ENCODE measurements at places on chromosomes 4 and X.

DNA sequence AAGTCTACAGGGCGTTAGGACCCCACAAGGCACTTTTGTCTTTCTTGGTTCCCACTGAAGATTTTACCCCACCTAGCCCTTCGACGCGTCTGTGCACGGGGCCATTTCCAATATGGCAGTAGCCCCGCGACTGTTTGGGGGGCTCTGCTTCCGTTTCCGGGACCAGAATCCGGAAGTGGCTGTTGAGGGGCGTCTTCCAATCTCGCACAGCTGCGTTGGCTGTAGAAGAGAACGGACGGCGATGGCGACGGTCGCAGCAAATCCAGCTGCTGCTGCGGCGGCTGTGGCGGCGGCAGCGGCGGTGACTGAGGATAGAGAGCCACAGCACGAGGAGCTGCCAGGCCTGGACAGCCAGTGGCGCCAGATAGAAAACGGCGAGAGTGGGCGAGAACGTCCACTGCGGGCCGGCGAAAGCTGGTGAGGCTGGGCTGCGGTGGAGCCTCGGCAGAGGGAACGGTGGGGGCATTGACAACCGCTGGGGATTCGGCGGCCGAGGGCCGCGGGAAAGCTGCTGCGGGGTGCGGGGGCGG, at the start of gene USP11:
Gene USP11, plus strand, starts transcription at position 207 of the 530 bp plus-strand sequence. Its CDS starts 35 bp downstream, at position 242.
- DNase-seq: peak; percentile 60

- no peak for DNase-seq
Observed at GRCh38 chrX:2676794-2677675, 14.1 kb upstream of the CD99 start.

DNA sequence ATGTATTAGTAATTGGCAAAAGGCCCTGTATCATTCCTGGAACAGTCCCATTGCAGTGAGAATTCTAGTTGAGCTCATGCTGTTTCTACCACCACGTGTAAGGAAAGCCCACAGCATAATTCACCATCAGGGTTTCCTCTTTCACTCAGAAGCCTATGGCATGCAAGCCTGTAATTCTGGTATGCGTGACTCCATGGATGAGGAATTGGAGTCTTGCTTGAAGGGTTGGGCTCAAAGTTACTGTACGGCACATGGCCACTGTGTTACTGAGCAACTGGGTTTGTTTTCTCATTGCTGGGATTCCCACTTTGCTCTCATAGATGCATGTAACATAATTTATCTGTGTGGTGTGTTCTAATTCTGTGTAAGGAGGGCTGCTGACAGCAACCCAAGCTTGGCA, 132.3 kb upstream of the NR3C2 start:
- no peak for DNase-seq

GRCh38 chrX:131058136-131058868, at the start of gene ARHGAP36:
ARHGAP36 (plus strand) TSS chrX:131058346; CDS start chrX:131081666, 23,320 bp downstream.
- DNase-seq: no peak

DNA sequence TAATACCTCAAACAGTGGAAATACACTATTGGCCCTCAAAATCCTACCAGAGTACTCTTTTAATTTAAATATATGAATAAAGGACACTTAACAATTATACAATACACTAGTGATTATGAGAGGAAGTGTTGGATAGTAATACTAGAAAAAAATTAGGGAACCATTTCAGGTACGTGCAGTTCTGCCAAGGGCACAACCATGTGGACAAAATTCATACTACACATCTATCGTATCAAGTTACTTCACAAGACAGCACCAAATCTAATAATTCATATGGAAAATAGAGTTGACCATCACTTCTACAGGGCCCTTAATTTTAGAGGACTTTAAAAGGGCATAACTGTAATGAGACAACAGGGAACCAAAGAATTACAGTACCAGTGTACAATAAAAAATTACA, 69.2 kb upstream of the ZCCHC13 start:
- no peak for DNase-seq

GRCh38 chrX:132858018-132858417, 100.4 kb downstream of the HS6ST2 start:
- no peak for DNase-seq

- DNase-seq: no peak
Observed at GRCh38 chr4:8524595-8525382, 55.4 kb upstream of the GPR78 start.

DNA sequence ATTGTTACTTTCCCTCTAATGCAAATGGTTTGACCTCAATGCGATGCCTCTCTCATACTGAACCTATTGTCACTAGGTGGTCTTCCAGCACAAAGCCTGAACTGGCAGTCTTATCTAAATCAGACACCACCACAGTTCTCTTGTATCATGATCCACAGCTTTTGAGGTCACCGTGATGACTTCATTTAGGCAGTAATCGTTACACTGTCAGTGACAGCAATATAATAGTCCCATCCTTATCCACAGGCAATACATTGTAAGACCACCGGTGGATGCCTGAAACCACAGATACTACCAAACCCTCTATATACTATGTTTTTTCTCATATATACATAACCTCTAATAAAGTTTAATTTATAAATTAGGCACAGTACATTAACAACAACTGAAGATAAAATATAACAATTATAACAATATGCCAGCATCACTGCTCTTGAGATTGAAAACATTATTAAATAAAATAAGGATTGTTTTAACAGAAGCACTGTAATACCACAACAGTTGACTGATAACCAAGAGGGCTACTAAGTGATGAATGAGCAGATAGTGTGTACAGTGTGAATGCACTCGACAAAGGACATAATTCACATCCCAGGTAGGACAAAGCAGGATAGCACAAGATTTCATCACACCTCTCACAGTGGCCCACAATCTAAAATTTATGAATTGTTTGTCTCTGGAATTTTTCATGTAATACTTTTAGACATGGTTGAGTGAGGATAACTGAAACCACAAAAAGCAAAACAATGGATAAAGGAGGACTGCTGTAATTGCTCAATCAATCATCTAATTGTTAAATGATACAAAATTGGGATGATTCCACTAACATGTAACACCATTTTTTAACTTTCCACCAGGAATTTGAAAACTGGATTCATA, 419.4 kb downstream of the CENPC start:
- DNase-seq: no peak

- no peak for DNase-seq
Observed at GRCh38 chr4:123453061-123453680, 56.6 kb downstream of the SPRY1 start.

DNA sequence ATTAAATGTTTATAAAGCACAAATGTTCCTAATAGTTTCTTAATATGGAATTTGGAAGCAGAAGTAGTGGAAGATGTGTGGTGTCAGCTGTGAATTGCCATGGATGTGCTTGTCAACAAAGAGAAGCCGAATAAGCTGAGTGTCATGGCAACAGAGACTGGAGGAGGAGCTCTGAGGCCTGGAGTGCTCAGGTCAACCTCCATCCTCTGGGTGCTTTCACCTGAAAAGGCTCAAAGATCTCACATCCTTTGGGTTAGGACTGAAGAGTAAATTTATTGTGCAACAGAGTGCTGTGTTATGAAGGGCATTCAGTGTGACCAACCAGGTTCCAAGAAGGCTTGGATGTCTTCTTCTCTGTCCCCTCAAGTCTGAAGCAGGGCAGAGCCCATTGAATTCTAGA, 18.7 kb downstream of the SGMS2 start:
- DNase-seq: no peak

DNA sequence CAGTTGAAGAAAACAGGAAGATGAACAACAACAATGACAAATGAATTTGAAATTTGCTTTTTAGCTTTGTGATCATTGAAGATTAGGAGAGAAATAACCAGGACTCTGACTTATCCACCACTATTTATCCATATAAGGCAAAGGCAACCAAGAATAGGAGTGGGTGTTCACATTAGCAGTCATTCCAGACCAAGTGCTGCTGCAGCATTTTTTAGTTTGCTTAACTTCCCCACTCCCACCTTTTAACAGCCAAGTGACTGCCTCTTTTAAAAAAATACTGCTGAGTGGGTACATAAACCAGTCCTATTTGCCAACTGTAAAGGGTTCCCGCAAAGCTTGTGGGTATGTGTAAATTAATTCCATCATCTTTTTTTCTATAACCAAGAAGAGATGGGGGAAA, 230.9 kb downstream of the IQCM start:
- no peak for DNase-seq

DNA sequence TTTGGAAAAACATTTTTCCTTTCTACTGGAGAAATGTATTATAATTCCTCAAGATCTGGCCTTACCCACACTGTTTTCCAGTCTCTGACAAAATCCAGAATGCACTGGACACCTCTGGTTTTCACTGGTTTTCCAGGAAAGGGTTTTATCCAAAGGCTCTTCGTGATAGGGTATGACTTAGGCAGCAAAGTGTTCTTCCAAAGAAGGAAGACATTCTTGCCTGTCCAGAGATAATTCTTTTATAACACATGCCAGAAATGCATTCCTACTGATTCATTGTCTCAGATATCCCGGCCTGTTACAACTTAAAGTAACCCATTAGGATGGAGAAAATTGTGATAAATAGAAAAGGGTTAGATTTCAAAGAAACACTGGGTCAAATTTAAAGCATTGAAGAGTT, 2343.1 kb downstream of the PCDH7 start:
- DNase-seq: no peak

GRCh38 chr4:374298-375160, 36.9 kb downstream of the ZNF141 start:
- DNase-seq: no peak

DNA sequence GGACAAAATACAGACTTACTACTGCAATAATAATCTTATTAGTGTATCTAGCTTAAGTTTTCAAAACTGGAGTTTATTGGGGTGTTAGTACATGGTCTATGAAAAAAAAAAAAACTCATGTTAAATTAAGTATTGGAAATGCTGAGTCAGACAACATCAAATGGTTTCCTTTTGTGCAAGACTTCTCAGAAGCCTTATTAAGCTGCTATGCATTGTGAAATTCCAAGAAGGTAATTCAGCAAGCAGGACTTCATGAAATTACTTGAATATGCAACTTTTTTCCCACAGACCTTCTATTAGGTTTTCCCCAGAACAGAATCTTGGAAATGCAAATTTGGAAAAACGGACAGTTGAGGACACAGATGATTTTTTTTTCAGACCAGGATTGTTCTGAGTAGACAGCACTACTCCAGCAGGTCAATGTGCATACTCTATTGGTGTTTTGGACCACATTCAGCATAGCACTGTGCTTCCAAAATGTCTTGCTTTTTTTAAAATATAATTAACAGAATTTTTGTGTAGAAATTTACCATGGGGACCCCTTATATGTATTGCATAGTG, 568.8 kb upstream of the TENM3 start:
- no peak for DNase-seq

DNA sequence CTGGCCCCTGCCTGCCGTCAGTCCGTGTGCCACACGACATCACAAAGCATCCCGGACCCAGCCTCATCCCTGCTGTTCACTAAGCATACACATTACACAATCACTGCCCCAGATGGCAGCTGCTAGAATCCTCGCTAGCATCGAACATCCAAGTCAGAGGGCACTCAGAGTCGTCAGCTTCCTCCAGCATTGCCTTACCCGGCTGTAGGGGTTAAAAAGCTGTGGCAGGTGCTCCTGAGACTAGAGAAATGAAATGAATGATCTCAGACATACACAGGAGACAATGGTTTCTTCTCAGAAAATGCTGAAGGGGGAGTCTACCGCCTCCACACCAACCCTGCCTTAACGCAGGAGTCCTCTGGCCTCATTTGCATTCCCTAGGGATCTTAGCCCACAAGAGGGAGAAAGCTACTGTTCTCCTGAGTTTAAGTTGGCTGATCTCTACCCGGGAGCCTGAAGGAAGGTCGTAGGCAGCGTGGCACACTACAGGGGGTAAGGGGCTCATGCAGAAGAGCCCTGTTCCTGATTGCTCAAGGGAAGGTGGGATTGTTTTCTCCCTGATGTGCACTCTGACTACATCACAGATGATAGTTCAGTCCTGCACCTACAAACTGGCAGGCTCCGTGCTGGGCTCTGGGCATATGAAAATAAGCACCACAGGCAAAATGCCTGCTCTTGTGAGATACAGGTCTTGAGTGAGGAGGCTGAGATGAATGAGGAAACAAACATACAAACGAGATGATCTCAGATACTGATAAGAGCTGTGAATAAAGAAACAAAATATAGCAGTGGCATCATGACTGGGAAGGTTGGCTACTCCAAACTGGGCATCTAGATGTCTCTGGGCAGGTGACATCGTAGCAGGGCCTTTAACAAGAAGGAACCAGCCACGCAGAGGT, 2.6 kb upstream of the KIAA0232 start:
- peak; percentile 53 for DNase-seq

GRCh38 chr4:177005674-177006230, 213.0 kb upstream of the VEGFC start:
- DNase-seq: no peak

DNA sequence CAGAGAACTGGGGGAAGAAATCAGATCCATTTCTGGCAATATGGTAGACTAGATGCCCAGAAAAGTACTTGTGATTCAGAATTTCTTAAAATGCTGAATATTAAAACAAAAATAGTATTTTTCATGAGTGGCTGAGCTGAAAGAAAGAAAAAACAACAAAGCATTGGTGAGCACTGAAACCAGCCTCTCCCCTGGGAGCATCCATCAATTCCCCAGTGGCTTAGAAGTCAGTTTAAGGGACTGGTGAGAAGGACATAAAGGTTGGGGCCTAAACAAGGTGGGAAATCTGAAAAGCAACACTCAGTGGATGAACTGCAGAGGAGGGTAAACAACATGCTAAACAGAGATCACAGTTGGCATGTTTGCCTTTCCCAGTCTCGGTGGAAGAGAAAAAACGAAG, 20.4 kb downstream of the LRBA start:
- DNase-seq: no peak

DNA sequence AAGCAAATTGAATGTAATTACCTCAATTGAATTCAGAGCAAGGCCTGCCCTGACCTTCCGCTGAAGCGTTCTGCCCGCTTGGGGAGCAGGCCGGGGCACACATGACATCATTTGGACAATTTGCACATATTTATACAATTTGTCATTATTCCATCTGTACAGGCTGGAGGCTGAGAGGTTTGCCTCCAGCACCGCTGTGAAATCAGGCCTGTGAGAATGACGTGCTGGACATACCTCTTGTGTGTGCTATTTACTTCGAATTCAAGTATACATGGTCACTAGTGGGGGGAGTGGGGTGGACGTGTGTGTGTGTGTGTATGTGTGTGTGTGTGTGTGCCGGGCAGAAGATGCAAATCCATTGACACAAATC, 285.6 kb downstream of the SHOX start:
- DNase-seq: no peak

DNA sequence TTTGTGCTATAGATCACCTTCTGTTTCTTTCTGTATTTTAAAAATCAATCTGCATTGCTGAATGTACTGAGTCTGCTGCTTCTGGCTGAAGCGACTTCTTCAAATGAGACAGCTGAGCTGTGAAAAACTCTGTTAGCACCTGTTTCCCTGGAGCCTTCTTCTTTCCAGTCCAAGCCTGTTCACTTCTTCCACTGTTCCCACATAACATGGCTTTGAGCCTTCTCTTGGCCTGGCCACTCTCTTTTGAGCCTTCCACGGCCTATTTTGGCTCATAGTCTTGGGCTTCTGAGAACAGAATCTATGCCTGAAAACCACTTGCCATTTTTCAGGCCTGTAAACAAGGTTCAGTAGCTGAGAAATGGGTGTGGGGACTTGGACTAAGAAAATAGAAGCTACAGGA, 132.9 kb upstream of the IGFBP7 start:
- DNase-seq: no peak
